Activated CD8-positive, alpha-beta memory T cell treated with anti-CD3 and anti-CD28 coated beads, Interleukin-2, amount 50 U/mL, for 48 hours (primary cell): ENCODE measurements at places on chromosomes 2 and 18.
A peak's percentile ranks its signal among the peaks of the same experiment; 100 is the strongest.

GRCh38 chr2:10441948-10442347 lies 6.2 kb downstream of the ODC1 start:
- no peak for DNase-seq

- no peak for DNase-seq
Measured at GRCh38 chr18:41077076-41077475, 878.0 kb upstream of the PIK3C3 start.

- DNase-seq: no peak
Measured at GRCh38 chr2:67733517-67733916, 329.3 kb downstream of the C1D start.

- no peak for DNase-seq
Measured at GRCh38 chr18:36539674-36540231, 242.2 kb downstream of the FHOD3 start.

DNA sequence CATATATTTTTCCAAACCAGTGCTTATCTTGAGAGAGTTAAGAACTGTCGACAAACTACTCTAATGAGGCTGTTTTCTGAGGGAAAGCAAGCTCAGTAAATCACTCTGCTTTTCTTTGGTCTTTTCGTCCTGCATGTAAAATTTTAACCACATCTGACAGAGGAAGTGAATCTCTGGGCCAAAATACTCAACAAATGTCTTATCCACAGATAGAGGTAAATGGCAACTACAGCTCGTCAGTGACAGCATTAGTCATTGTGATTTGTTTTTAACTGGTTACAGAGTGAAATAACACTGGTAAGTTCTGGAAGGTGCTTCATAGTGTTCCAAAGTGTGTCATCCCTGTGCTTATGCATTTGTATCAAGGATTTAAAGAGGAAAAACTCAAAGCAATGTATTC lies 82.6 kb upstream of the SLC8A1 start:
- no peak for DNase-seq

GRCh38 chr2:177393203-177393755 lies 706 bp downstream of the AGPS start:
- no peak for DNase-seq

DNA sequence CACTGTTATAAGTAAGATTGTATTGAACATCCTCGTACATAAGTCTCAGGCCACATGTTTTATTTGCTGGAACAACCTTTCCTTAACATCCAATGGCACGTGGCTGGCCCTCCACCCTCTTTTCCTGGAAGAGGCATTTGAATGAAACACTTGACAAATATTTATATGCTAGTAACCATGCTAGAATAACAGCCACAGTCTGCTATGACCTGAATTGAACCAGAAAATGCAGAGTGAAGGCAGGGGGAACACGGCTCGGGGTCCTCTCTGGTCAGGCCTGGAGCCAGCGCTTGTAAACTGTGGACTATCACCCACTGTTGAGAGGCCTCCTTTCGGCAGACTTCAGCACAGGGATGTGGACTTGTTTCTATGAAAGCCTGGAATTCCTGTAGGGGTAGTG lies 198.2 kb upstream of the COPS8 start:
- DNase-seq: no peak

- DNase-seq: no peak
Measured at GRCh38 chr2:127362971-127363370, 24.8 kb downstream of the MAP3K2 start.

GRCh38 chr2:10954416-10954815 lies 42.7 kb downstream of the KCNF1 start:
- no peak for DNase-seq

GRCh38 chr2:64846177-64846576 lies 143.0 kb upstream of the SLC1A4 start:
- no peak for DNase-seq

DNA sequence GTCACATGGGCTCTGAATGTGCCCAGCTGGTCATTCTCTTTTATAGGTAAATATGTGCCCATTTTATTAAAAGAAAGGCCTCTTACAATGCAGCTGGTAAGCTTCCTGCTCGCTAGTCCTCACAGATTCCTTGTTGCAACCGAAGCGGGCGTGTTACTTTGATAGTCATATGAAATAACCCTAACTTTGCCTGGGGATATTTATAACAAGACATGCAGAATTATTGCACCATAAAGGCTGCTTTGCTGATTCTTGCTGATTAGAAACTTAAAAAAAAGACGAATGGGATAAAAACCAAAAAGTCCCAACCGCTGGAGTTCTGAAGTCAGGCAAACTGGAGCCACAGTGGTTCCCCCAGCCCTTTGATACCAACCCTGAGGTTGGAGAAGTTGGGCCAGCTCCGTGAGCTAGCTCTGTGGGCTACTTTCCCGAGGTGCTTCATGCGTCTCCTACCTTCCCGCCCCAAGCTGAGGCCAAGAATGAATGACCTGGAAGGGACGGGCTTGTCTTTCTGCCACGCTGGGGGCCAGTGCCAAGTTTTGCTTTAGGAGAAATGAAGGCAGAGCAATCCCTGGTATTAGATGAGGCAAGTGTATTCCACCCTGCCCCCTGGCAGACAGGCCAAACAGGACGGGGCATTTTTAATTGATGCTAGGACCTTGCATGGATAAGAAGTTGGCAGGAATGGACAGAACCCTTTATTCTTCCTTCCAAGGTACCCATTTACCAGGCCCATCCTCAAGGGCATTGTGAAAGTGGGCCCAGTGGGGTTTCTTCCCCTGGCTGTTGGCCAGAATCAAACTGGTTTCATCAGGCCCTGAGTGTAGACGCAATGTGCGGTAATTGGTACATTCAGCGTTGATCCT lies 140.4 kb downstream of the KCTD1 start:
- DNase-seq: no peak

DNA sequence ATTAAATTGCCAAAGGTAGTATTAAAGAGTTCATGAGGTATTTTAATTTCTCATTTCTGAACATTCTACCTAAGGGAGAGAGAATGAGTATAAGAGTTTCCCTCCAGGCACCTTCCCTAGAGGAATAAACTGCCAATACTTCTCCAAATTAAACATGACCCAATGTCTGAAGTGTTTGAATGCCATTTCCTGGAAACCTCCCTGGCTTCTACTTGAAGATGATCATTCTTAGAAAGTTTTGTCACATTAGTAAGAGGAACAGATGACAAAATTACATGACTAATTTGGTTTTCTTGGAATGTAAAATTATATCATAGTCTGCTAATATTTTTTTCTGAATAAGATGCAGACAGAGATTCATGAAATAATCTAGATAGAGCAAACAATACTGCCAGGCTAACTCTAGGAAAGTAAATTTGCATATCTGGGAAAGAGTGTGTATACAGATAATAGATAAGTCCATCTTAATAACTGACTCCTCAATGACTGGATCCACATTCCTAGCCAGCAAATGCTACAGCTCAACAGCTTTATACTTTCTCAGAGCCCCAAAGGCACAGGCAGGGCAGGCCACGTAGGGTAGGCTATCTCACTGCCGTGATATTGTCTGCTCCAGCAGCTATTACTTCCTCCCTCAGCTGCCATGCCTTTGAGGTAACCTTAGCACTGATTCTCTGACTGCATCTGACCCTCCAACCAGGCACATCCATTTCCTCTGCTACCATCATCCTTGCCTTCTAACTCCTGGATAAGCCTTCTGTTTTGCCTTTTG lies 630.8 kb upstream of the PIK3C3 start:
- DNase-seq: no peak

GRCh38 chr2:12967804-12968203 lies 251.1 kb downstream of the TRIB2 start:
- no peak for DNase-seq

GRCh38 chr2:133624551-133624950 lies 56.3 kb upstream of the NCKAP5 start:
- no peak for DNase-seq

- DNase-seq: no peak
Measured at GRCh38 chr2:238060096-238060541, 682 bp upstream of the SCLY start.

- DNase-seq: no peak
Measured at GRCh38 chr18:9679125-9679524, 29.0 kb upstream of the RAB31 start.

- DNase-seq: no peak
Measured at GRCh38 chr18:75120521-75120920, 88.4 kb downstream of the PTGR3 start.

- DNase-seq: no peak
Measured at GRCh38 chr2:196309691-196310090, 138.3 kb upstream of the STK17B start.

DNA sequence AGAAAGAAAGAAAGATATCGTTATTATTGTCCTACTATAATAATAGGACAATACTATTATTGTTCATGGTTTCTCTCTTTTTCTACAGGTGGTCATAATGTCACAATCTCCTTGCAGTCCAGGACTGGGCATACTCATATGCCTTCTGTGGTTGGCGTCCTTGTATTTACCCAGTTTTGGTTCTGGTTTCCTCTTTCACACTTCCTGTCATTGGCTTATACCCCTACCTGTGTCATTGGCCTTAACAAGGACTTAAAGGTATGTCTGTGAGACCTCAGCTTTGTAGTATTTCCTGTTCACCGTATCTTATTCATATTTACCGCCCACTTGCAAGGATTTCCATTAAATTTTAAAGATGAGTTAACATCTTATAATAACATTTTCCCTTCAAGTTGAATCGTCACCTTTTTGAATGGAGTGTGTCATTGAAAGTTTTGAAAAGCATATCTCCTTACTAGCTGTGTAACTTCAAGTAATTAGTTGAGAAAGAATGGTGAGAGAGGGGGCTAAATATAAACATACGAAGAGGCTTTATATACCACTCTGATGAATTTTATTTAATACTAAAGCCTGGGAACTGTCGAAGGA lies 36.5 kb upstream of the HTR2B start:
- no peak for DNase-seq

DNA sequence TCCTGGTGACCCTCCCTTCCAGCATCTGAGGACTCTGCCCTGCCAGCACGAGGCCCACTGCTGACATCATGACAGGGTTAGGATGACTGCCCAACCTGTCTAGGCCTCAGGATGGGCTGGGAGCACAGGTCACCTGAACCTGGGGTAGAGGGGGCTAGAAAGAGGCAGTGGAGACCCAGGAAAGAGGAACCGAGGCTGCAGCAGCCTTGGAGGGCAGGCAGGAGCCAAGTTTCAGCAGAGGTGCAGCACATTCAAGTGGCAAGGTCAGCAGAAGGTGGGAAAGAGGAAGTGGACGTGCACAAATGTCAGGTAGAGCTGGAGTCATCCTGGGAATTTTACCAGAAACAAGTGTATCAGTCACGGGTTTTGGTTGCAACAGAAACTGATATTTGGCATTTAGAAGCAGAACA lies 13.6 kb upstream of the RAB10 start:
- DNase-seq: no peak

GRCh38 chr2:86048888-86049287 lies 56.8 kb downstream of the POLR1A start:
- DNase-seq: peak; percentile 37

DNA sequence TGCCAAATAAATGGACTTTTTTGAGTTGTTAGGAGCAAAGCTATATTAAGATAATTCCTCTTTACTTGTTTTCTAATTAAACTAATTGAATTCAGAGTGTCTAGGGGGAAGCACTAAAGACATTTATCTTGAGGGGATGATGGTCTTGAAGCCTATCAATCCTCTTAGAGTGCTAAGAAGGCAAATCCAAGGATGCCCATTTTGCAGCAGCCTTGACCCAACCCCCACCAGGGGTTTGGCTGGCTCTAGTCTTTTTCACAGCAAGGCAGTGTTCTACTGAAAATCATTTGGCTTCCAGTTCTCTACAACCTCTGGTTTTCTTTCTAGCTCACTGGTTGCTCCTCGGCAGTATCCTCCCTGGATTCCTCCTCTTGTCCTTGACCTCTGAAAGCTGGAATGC lies 6.5 kb upstream of the RAX start:
- DNase-seq: no peak

DNA sequence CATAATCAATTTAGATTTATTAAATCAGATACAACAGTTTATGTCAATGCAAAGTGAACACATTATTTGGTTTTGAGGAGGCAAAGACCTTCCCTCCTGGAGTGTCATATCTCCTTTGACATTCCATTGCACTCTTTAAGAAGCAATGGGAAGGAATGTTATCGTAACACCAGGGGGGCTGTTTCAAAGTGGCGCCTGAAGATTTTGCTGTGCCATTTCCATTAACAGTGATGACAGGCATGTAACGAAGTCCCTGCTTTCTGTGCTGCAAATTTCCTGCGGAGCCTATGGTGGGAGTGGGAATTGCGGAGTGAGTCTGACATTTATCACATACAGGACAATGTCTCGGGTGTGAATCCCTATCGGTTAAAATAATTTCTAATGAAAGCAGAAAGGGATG lies 499.6 kb upstream of the RAB6C start:
- no peak for DNase-seq

- no peak for DNase-seq
Measured at GRCh38 chr2:54271189-54271588, 15.2 kb upstream of the TSPYL6 start.

DNA sequence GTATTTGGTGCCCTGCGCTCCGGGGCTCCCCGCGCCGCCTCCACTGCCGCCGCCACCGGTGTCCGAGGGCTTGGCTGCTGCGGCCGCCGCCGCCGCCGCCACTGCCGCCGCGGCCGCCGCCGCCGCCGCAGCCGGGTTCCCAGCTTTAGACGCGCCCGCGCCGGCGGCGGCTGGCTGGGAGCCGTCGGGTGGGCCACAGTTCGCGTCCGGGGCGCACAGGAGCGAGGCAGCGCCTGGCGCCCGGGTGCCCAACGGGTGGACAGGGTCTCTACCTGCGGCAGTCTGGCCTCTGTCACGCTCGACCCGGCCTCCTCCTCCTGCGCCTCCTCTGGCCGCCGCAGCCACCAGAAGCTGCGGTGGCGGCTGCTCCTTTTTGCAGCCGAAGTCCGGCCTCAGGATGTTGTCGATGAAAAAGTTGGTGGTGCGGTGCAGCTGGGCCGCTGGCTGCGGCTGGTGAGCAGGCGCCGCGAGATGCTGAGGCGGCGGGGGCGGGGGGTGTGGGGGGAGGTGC lies 951 bp downstream of the EN1 start:
- DNase-seq: no peak

DNA sequence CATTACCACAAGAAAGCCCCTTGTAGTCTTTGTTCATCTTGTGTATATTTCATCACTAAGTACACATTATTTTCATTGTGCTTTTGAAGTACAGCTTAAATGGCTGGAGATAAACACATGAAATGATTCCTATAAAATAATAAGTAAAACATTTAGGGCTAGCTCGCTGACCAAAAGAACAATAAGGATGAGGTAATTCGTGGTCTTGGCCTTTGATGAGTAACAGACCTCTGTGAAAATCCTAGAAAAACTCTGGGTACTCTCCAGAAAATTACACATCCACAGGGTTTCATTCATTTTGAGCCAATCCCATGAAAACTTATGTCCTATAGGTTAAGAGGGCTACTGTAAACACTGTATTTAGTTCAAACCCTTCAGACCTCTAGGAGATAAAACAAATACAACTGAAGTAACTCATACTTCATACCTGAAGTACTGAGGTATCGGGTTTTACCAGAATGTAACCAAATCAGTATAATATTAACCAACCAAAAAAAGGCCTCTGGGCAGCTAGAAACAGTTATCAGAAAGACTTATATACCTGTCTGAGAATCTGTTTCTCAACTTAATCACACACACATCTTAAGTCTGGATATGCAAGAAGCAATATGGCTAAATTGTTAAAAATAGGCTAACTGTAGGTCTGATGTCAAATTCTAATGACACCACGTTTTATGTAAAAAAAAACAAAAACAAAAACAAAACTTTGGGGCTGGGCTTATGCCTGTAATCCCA lies 31.0 kb downstream of the CFAP36 start:
- no peak for DNase-seq
